Spinal cord (tissue), 10 donors: ENCODE measurements at places on chromosomes 2 and 18.

DNA sequence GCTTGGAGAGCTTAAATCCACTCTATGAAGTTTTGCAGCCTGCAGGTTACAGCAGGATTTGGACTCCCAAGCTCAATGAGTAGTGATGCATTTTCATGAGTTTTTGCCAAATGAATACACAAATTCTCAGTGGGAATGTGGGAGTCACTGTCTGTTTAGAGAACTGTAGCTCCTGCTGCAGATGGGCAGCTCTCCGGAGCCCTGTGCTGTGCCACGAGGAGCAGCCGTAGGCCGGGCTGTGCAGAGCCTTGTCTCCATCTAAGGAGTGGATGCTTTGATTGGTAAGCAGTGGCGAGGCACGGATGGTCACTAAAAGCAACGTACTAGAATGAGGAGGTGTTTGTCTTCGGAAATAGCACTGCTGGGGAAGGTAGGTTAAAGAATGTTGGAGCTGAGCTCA lies 96.0 kb upstream of the NFATC1 start:
- no peak for DNase-seq

DNA sequence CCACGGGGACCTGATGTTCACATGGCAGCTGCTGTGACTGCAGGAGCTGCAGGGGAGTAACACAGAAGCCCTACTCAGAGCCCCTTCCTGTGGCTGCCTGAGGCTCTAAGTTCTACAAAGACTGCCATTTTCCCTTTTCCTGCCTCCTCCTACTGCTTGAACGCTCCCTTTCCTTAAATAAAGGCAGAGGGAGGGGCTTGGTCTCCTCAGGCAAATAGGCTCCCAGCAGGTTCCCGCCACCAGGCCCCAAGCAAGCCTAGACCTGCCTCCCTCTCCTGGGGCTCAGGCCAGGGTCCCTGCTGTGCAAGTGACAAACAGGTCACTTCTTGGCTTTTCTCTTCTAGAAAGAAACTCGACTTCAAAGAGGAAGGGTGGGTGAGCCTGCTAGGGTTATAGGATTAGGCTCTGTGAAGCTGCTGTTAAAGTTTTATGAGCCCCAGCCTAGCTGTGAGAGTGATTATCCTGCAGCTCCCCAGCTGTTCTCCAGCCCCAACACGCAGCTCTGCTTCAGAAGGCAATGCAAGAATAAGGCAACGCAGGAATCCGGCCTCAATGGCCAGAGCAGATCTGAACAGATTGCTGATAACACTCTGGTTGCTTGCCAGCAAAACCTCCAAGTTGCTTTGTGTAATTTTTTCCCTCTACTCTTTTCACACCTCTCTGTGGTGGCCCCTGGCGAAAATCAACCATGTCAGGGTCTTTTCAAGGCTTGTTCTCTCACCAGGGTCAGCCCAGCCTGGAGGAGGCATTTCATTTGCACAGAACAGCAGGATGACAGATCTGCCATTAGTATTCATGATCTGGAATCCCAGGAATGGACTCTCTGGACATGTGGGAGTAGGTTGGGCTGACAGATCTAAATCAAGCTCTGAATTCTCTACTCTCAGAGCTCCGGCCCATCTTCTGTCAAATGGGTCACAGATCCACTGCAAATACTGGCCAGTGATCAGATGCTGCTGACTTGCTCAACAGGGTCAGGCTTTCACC lies 71.3 kb downstream of the MRO start:
- no peak for DNase-seq

DNA sequence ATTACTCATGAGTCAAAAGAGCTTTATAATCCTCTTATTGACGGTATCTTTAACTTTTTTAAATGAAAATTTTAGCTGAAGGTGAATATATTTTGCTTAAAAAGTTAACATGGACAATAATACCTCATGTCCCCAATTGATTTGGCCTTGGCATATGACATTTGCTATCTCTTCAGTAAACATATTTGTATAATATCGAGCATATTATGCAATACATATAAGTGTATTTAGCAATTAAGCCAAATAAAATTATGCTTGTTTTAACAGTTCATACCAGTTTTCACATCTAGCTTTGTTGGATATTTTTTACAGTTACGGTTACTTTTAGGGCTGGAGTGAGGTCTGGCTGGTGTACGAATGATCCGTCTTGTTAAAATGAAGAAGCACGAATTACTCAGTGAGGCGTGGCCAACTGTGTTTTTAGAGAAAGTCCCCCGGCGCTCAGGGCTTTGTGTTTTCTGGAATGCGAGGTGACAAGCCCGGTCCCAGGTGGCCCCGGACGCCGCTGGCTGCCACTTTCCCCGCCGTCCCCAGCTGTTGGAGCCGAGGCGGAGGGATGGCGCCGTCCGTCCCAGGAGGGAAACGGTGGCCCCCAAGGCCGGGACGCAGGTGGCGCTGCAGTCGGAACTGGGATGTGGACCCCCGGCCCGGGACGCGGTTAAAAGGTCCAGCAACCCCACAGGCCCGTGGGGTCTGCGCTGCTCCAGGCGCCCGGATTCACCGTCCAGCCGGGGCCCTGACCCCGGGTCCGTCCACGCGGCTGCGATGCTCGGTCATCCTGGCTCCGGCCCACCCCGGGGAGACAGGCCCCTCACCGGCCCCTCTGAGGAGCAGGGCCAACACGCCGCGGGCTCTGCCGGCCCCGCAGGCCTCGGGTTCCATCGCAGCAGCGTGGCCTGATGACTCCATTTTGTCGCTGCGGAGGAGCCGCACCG lies 41.3 kb downstream of the TMEM18 start:
- no peak for DNase-seq

GRCh38 chr18:32607816-32608215 lies 137.1 kb upstream of the GAREM1 start:
- DNase-seq, result no peak

GRCh38 chr18:58101291-58101794 lies 57.3 kb downstream of the NEDD4L start:
- DNase-seq, result peak; percentile 81

GRCh38 chr2:191231995-191232394 lies 13.2 kb upstream of the MYO1B start:
- DNase-seq, result no peak

GRCh38 chr2:237892478-237892877 lies 33.1 kb downstream of the RAMP1 start:
- no peak for DNase-seq

GRCh38 chr2:212013626-212014025 lies 525.0 kb downstream of the ERBB4 start:
- DNase-seq, result no peak

DNA sequence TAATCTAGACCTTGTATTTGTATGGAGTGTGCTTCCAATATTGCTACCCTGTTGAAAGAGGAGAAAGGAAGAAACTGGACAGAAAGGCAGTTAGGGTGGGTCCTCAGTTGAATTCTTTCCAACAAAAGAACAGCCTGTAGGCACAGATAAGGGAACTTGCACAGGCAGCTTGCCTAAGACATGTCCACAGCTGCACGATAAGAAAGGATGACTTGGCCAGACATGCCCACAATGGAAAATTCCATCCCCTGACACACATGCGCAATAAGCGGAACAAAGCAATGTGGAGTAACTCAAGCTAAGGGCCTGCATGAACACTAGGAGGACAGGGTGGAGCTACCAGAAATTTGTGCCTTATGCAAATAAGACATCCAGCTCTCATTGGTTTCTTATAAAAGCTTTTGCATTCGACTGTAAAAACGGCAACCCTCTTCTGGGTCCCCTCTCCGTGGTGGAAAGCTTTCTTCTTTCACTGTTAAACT lies 1084.7 kb upstream of the NXPH2 start:
- no peak for DNase-seq

DNA sequence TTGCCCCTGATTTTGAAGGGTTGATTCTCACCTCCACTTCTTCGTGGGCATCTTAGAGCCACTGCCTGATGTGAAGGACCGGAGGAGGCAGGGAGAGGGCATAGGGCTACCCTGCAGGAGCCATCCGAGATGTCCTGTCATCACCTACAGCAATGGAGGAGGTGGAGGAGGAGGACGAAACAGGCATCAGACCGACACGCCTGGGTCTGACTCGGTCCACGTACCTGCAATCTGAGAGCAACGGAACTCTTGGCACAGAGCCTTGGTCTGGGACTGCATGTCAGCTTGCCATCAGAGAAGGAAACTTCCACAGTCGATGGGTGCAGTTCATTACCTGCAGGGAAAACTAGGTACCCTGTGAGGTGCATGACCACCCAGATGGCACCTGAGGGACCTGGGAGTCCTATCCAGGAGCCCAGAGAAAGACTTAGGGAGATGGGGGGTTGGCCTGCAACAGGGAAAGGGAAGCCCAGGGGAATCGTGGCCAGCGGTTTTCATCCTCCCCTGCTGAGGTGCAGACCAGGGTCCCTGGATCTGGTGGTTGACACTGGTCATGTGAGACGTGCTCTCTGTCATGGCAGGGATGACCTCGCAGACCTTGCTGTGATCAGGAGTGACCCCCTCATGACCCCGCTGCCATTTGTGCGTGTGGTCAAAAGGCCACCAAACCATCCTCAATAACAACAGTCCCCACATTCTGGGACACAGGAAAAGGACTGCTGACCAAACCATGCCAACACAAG lies 190.8 kb downstream of the SEPTIN10 start:
- no peak for DNase-seq

DNA sequence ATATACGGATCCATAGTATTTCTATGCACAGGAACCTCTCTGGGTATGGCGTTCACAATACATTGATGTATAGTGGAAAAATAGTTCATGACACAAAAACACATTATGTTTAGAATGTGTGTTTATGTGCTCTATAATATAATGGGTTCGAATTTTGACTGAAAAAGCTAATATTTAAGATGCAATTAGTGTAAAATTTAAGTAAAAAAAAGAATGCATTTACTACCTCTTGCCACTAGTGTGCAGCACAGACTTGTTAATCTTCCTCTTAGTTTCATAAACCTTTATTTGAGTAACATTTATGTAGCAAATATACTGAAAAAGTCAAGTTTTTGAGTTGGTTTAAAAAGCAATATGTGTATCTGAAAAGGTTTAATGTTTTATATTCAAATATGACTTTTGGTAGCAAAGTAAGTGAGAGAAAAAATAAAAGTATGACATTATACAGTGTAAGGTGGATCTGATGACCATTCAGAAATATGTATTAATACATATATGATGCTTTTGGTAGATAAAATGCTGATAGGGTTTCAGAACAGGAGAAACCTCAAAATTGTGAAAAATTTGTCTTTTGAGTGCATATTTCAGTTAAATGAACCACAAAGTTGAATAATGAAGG lies 49.4 kb downstream of the CCDC102B start:
- DNase-seq, result peak; percentile 86

GRCh38 chr2:100241236-100241635 lies 81.1 kb downstream of the LONRF2 start:
- no peak for DNase-seq

DNA sequence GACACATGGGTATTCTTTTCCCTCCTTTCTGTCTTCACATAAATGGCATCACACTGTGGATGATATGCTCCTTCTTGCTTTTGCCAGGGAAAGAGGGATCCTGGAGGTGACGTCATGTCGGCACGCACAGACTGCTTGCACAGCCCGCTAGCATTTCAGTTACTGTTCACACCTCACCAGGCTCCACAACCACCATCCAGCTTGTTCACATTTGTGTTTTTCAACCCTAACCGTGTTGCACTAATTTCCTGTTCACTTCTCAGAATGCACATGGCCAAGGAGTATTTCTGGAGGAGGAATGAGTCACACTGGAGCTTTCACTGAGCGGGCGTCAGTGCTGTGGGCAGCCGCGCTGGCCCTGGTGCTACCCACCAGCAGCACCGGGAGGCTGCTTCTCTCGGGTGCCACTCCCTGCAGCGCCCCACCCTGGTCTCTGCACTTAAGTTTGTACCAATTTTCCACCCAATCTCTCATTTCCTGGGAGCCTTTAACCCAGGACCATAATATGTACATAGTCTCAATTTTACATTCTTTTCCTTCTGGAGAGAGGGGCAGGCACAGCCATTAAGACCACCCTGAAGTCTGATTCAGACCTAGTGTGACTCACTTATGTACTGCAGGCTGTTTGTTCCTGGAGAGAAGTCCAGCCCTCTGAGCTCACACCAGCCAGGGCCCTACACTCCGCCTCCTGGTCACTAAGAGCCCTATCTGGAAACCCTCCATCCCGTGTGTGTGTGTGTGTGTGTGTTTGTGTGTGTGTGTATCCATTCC lies 65.1 kb downstream of the MBP start:
- no peak for DNase-seq

- DNase-seq, result peak; percentile 75
These were observed 21.7 kb downstream of the TET3 start for GRCh38 chr2:74006459-74006858.

- no peak for DNase-seq
These were observed 8.0 kb upstream of the STAM2 start for GRCh38 chr2:152183401-152184073.

DNA sequence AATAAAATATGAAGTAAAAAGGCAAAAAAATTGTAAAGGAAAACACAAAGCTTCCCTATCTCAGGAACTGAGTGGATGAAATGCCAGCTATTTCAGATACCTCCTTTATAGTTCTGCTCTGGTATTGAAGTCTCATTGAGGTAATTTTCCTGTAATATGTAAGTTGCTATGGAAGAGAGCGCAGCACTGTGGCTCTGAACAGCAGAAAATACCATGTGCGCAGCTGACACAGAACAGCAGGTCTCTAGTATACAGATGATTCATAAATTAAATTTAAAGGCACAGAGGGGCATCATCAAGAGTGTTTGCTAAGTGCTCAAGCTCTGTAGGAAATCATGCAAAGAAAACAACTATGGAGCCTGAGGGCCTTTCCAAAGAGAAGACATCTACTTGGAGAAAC lies 315.3 kb upstream of the CDH7 start:
- peak; percentile 82 for DNase-seq

DNA sequence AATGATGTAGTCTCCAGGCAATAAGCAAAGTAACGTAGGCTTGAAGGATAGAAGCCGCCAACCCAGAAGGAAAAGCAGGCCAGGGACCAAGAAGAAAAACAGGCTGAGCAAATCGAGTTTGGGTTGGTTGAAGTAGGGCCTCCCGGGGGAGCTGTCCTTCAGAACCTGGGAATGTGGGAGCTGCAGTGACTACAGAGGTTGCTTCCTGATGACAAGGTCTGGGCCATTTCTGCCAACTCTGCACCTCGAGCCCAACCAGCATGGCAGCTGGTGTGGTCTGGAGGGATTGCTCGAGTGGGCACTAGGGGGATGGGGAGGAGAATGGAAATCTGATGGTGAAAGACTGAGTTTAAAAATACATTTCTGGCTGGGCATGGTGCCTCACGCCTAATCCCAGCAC lies 14.1 kb downstream of the ACMSD start:
- DNase-seq, result no peak

DNA sequence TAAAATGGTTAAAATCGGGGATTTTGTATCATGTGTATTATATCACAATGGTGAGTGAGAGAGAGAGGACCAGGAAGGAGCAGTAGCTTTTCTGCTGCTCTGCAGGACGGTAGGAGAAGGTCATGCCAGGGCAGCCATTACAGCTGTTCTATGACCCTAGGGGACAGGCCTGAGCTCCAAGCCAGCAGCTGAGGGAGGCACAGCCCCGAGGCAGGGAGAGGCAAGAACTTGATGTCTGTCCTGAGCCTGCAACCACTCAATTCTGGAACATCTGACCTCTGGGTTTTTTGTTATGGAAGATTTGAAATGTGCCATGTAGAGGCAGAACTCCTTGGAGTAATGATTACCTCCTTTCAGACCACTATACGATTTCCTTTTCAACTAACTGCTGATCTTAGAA lies 135.8 kb upstream of the SH3BP4 start:
- no peak for DNase-seq
